ENCODE measurements at places on chromosomes 6 and 20. TPM values are rescaled to one million over a fixed set of nuclear protein-coding genes. Genes with fewer than 3 reads are reported as not detected.

GRCh38 chr6:105443941-105444340, 41.1 kb upstream of the PREP start:
- H3K4me3 ChIP-seq = no peak overlapping the region
- H3K27ac ChIP-seq = no peak overlapping the region
- no peaks in the 10 kb centered on the region for H3K36me3 ChIP-seq
- H3K4me1 ChIP-seq = no peaks in the 10 kb centered on the region

The CRISP3 gene
- not detected for total RNA-seq

GRCh38 chr6:170365121-170365520, 58.6 kb downstream of the FAM120B start:
- no peaks in the 10 kb centered on the region for H3K27me3 ChIP-seq
- DNase-seq = no peak
- no peak overlapping the region for H3K4me3 ChIP-seq
- H3K36me3 ChIP-seq = no peaks in the 10 kb centered on the region
- H3K27ac ChIP-seq = no peak overlapping the region
- H3K4me1 ChIP-seq = no peaks in the 10 kb centered on the region

- H3K27ac ChIP-seq = no peak overlapping the region
- no peak overlapping the region for H3K4me3 ChIP-seq
- peaks cover 8% of the 10 kb centered on the region for H3K4me1 ChIP-seq
- no peak for DNase-seq
These were observed 348.1 kb downstream of the CDC5L start for GRCh38 chr6:44735630-44735963.

GRCh38 chr6:137769797-137770362, 97.2 kb upstream of the TNFAIP3 start:
- no peaks in the 10 kb centered on the region for H3K27me3 ChIP-seq
- no peak overlapping the region for H3K27ac ChIP-seq
- H3K36me3 ChIP-seq = no peaks in the 10 kb centered on the region
- no peaks in the 10 kb centered on the region for H3K4me1 ChIP-seq
- H3K4me3 ChIP-seq = no peak overlapping the region

DNA sequence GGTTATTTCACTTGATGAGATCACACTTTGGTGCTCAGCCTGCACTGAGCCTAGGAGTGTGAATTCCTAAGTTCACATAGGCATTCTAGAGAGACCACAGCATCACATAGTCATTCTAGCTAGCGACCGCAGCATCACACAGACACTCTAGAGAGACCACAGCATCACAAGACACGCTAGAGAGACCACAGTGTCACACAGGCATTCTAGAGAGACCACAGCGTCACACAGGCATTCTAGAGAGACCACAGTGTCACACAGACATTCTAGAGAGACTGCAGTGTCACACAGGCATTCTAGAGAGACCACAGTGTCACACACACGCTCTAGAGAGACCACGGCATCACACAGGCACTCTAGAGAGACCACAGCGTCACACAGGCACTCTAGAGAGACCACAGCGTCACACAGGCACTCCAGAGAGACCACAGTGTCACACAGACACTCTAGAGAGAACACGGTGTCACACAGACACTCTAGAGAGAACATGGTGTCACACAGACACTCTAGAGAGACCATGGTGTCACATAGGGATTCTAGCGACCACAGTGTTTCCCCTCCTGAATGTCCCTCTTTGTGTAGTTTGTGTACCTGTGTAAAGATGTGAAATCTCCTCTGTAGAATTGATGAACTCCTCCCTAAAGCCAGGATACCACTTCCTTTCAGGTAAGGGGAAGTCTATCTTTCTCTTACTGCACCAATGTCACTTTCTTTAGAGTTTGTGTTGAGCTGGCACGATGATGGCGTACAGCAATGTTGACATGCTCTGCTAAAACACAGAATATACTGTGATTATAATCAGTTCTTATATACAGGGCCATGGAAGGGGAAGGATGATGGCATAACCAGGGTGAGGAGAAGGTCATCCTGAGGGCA, 169.4 kb downstream of the ZDHHC14 start:
- H3K4me3 ChIP-seq = no peak overlapping the region
- no peak overlapping the region for H3K27ac ChIP-seq
- no peaks in the 10 kb centered on the region for H3K36me3 ChIP-seq
- no peaks in the 10 kb centered on the region for H3K27me3 ChIP-seq
- DNase-seq = no peak

The PREP gene
- 51.0 TPM for total RNA-seq

The RIMS1 gene
- 4.0 TPM for total RNA-seq

GRCh38 chr6:73207221-73207837, 18.0 kb downstream of the KHDC1L start:
- DNase-seq = no peak
- H3K4me3 ChIP-seq = no peak overlapping the region
- H3K36me3 ChIP-seq = no peaks in the 10 kb centered on the region
- no peaks in the 10 kb centered on the region for H3K27me3 ChIP-seq
- H3K4me1 ChIP-seq = peaks cover 9% of the 10 kb centered on the region

GRCh38 chr6:149224399-149224798, 93.1 kb upstream of the TAB2 start:
- no peak overlapping the region for H3K4me3 ChIP-seq
- DNase-seq = no peak
- no peak overlapping the region for H3K27ac ChIP-seq
- H3K36me3 ChIP-seq = no peaks in the 10 kb centered on the region
- H3K27me3 ChIP-seq = no peaks in the 10 kb centered on the region

The MATN4 gene
- total RNA-seq = 5.1 TPM

DNA sequence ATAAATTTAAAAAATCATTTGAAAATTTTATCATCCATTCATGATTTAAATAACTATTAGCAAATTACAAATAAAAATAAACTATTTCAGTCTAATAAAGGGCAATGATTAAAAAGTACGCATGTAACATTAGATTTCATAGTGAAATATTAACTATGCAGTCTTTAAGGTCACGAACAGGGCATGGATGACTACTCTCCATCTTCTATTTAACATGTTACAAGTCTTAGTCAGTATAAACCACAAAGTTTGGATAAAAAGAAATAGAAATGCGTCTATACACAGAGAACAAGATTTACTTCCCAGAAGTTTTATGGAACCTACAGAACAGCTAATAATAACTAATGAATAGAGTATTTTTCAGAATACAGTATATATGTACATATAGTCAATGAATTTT, 1016.0 kb downstream of the EYS start:
- no peaks in the 10 kb centered on the region for H3K36me3 ChIP-seq
- no peaks in the 10 kb centered on the region for H3K27me3 ChIP-seq
- DNase-seq = no peak
- H3K4me1 ChIP-seq = no peaks in the 10 kb centered on the region
- no peak overlapping the region for H3K27ac ChIP-seq
- no peak overlapping the region for H3K4me3 ChIP-seq
